ENCODE measurements at places on chromosomes 16 and 17.

GRCh38 chr17:31693433-31694220 lies 165.4 kb downstream of the COPRS start:
- no peak for DNase-seq

- DNase-seq, result peak; percentile 57
Measured at GRCh38 chr16:90019543-90020259, 445 bp upstream of the DBNDD1 start.

- DNase-seq, result no peak
Measured at GRCh38 chr16:68563631-68564381, 24.7 kb downstream of the ZFP90 start.

GRCh38 chr16:86566966-86567700 lies 504 bp downstream of the FOXC2 start:
- no peak for DNase-seq

DNA sequence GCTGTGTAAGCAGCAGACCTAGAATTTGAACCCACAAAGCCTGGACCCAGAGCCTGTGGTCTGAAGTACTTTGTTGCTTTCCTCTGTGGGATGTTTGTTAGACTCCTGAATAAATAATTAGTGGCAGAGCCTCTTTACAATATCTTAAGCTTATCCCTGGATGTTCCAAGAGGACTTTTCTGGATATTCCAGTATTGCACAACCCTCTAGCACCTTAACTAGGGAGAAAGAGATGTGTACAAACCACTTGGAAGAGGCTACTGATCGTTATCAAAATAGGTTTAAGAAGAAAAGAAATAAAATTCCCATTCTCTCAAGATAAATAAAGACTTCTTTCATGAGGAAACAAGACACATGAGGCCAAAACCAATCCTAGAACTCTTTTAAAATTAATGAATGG lies 632.4 kb downstream of the CDH11 start:
- no peak for DNase-seq

DNA sequence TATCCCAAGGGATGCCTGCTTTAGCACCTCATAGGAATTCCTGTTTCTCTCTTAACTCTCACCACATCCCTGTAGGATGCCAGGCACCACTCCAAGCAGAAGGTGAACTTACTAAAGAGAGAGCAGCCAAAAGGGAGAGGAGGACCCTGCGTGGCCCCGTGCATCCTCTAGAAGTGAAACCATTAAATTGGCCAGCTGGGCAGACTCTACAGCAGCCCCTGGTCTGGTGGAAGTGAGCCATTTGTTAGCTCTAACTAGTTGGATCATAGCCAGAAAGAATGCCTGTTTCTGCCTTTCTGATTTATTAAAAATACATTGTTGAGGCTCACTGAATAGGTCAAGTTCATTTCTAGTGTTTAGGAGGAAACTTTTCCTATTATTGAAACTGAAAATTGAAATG lies 22.3 kb downstream of the TMEM11 start:
- DNase-seq, result no peak

- DNase-seq, result no peak
Measured at GRCh38 chr16:5502467-5502869, 404.9 kb upstream of the EEF2KMT start.

DNA sequence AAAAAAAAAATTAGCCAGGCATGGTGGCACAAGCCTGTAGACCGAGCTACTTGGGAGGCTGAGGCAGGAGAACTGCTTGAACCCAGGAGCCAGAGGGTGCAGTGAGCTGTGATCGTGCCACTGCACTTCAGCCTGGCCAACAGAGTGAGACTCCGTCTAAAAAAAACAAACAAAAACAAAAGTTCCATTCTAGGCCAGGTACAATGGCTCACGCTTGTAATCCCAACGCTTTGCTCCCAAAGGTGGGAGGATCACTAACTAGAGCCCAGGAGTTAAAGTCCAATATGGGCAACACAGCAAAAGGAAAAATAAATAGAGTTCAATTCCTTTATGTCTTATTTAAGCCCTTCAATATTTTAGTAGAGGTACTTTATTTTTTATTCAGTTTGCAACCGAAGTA lies 47.5 kb downstream of the CNOT1 start:
- DNase-seq, result no peak

- DNase-seq, result no peak
Measured at GRCh38 chr17:16148596-16148995, 66.7 kb downstream of the NCOR1 start.

- DNase-seq, result no peak
Measured at GRCh38 chr17:38402897-38403296, 25.4 kb upstream of the ARHGAP23 start.

GRCh38 chr16:57993438-57993837 lies 7.0 kb downstream of the ZNF319 start:
- DNase-seq, result no peak

- DNase-seq, result no peak
Measured at GRCh38 chr17:27591986-27592385, 39.0 kb upstream of the LGALS9 start.

DNA sequence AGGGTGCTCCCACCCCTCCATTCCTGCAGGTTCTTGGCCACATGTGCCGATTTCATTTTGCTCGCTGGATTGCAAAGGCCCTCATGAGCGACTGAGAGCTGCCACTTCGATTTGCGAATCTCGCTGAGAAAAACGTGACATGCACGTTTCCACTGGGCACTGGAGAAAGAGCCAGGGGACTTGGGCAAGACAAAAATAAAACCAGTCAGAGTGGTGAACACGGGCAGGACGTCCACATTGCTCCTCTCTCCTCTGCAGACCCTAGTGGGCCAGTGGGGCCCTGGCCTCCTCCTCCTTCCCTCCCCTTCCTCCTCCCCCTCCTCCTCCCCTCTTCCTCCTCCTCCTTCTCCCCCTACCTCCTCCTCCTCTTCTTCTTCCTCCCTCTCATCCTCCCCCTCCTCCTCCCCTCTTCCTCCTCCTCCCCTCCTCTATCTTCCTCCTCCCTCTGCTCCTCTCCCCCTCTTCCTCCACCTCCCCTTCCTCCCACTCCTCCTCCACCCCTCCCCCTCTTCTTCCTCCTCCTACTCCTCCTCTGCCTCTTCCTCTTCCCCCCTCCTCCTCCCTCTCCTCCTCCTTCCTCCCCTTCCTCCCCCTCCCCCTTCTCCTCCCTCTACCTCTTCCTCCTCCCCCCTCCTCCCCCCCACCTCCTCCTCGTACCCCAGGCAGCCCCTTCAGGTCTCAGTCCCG lies 28.1 kb upstream of the ENPP7 start:
- DNase-seq, result no peak

DNA sequence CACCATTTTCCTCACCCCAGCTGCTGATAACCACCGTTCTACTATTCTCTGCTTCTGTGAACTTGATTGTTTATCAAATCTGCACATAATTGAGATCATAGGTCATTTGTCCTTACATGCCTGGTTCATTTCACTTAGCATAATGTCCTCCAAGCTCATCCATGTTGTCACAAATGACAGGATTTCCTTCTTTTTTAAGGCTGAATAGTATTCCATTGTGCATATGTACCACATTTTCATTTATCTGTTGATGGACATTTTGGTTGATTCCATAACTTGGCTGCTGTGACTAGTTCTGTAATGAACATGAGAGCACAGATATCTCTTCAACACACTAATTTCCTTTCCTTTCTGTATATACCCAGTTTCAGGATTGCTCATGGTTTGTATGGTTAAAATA lies 225.3 kb upstream of the TBX2 start:
- no peak for DNase-seq

GRCh38 chr17:12133183-12133582 lies 112.5 kb downstream of the MAP2K4 start:
- no peak for DNase-seq

DNA sequence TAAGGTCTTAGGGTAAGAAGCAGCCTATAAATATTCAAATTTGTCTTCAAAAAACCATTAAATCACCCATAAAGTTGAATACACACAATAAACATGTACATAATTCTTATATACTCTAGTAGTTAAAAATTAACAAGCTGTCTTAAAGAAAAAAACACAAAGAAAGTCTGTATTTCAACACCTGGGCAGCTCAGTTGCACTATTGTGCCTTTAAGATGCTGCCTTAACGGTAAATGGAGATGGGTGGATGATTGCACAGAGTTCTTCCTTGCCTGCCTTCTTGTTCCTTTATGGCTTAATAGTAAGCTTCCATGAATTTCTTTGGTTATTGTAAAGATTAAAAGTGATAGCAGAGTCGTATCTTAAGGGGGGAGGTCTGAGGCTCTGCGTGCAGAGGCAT lies 105.1 kb downstream of the TOX3 start:
- no peak for DNase-seq

DNA sequence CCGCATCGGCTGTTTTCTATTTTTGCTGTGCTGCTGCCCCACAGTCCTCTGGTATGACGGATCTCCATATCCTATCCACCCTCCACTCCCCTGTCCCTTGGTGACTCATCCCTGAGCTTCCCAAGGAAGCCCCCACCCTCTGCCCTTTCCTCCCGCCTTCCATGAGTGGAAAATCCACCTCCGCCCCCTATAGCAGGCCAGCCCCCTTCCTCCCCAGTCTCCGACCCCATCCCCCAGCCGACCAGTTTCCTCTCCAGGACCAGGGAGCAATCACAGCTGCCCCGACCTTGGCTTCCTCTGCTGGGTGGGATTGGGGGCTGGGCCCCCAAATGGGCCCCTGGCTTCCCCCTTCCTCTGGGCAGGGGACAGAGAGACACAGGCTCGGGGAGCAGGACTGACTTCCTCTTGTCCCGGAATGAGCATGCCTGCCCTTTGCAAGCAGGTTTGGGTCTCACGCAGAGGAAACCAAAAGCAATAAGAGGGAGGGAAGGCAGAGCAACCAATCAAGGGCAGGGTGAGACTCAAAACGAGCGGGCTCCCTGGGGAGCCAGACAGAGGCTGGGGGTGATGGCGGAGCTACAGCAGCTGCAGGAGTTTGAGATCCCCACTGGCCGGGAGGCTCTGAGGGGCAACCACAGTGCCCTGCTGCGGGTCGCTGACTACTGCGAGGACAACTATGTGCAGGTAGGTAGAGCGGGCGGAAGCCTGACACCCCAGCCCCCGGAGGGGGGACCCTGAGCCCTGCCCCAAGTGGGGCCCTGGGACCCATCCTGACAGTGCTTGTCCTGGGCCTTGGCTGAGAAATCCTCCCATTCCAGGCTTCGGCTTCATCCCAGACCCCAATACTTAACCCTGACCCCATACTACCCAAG lies at the start of the genes ABI3 and GNGT2:
ABI3 (plus strand) TSS at position 550 of the 872 bp plus-strand sequence; CDS start at position 568, 18 bp downstream.
GNGT2 (minus strand) TSS at position 417 of the 872 bp plus-strand sequence. CDS start 3,152 bp downstream, outside the sequence.
- peak; percentile 54 for DNase-seq

DNA sequence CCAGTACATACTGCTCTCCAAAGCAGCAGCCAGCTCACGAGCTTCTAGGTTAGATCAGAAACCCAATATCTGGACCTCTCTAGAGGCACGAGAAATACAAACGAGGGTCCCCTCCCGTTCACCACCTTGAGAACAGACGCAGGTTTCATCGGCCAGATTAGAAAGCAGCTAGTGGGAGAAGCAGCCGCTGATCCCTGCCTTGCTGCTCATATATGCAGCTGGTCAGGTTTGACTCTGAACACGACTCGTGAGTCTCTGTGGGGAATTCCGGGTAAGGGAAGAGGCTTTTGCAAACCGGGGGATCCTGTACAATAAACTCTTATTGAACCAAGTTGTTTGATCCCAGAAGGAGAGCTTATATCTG lies 1.6 kb downstream of the VAT1L start:
- no peak for DNase-seq

GRCh38 chr16:87860553-87861299 lies 8.6 kb downstream of the SLC7A5 start:
- no peak for DNase-seq

GRCh38 chr16:30786936-30787612 lies at the start of gene ZNF629:
Gene ZNF629, minus strand, starts transcription at chr16:30787205. Its CDS starts 2,723 bp downstream, at chr16:30784482.
- DNase-seq, result no peak

DNA sequence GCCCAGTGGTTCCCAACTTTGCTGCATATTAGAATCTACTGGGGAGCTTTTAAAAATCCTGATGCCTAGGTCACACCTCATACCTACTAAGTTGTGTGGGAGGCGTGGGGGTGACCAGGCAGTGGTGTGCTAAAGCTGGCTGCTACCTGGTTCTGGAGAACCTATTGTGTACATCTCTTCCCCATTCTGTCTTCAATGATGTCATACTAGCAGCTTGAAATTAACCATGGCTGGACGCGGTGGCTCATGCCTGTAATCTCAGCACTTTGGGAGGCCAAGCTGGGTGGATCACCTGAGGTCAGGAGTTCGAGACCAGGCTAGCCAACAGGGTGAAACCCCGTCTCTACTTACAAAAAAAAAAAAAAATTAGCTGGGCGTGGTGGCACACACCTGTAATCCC lies 11.3 kb upstream of the NLK start:
- no peak for DNase-seq

- no peak for DNase-seq
Measured at GRCh38 chr17:61199431-61200338, 200.0 kb upstream of the TBX2 start.

DNA sequence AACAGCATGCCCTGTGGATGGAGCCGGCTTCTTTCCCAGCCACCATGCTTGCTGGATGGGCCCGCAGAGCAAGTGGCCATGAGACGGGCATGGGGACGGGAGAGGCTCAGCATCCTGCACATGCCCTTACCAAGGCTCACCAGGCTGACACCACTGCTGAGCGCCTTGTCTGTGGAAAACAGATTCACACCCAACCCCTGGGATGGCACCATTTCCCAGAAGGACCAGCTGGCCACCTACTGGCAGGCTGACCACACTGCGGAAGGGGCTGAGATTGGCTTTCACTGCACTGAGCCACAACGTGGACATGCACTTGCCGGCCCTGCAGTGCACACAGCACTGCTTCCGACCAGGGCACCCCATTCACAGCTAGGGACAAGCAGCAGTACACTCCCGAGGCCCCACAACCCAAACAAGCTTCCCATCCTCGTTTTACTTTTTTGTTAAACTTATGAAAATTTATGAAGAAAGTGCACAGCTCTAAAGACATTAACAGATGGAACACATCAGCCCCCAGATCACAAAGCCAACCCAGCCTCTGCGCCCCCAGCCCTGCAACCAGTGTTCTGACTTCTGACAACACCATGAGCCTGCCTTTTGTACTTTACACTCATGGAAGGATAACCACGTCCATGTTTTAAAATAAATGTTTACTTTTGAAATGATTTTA lies 13.9 kb upstream of the KRTAP17-1 start:
- no peak for DNase-seq

DNA sequence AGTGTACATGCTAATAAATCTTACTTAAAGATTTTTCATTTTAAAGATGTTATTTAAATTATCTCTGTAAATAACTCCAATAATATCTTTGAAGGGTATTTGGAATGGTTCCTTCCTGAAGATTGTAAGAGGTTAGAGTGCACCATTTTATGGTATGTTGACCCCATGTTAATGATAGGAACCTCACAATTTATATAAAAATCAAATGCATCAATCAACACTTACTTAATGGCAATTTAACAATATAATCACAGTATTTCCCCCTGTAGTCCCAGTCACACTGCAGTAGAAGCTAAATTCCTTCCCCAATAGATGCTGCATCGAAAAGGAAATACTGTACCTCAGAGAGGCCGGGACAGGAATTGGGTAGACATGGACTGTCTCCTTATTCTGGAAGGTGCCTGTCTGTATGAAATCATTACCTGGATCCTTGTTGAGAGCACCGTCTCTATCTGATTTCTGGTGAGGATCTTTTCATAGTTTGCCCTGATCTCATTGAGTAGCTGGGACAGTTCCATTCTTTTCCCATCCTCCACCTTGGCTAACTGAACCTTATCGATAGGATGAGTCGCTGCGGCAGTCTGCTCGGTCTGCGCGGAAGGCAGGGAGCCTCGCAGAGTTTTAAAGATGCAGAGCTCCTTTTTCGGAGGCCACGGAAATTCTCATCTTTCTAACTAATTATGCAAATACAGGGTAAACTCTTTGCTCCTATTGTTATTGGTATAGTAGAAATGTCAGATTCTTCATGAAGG lies at the start of gene KRT222:
KRT222 (minus strand) TSS at position 596 of the 752 bp plus-strand sequence; CDS start at position 518, 78 bp downstream.
- DNase-seq, result no peak

- DNase-seq, result peak; percentile 9
Measured at GRCh38 chr17:6853764-6854442, 22.4 kb upstream of the TEKT1 start.

Data from naive thymus-derived CD8-positive, alpha-beta T cell (primary cell).